ENCODE measurements at places on chromosomes 3 and 15.

DNA sequence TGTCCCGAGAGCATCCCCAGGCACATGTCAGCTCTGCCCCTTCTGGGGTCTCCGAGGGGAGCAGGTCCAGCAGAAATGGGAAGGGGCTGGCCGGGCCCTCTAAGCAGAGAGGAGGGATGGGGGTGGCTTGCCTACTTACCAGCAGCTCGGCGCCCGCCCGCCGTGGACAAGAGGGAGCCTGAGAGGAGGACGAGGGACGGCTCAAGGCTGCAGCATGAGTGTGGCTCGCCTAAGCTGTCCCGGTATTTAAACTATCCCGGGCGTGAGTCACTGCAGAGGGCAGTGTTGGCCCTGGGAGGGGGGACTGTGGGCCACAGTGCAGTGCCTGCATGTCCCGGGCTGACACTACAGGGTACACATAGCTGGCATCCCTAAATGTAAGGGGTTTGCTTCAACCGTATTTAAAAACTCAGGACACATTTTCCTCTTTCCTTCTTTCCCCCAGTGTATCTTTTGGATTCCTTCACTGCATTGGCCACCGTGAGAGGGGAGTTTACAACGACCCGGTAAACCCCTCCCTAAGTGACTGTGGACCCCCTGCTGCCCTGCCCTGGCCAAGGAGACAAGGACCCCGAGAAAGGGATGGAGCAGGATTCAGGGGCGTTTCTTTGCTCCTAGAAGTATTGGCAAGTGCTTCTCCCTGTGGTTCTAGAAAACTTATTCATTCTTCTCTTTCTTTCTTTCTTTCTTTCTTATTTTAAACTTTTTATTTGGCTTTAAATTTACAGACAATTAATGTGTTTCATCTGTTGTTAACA is at the start of gene LRRC15:
LRRC15 (minus strand) TSS at position 222 of the 758 bp plus-strand sequence. CDS start 8,700 bp downstream, outside the sequence.
- DNase-seq = peak; percentile 13

GRCh38 chr3:159964166-159964973 is 24.3 kb upstream of the IL12A start:
- no peak for DNase-seq

GRCh38 chr3:184441202-184441900 is 61.5 kb downstream of the CHRD start:
- DNase-seq = no peak

GRCh38 chr3:135629701-135630408 is 335.7 kb upstream of the PPP2R3A start:
- no peak for DNase-seq

DNA sequence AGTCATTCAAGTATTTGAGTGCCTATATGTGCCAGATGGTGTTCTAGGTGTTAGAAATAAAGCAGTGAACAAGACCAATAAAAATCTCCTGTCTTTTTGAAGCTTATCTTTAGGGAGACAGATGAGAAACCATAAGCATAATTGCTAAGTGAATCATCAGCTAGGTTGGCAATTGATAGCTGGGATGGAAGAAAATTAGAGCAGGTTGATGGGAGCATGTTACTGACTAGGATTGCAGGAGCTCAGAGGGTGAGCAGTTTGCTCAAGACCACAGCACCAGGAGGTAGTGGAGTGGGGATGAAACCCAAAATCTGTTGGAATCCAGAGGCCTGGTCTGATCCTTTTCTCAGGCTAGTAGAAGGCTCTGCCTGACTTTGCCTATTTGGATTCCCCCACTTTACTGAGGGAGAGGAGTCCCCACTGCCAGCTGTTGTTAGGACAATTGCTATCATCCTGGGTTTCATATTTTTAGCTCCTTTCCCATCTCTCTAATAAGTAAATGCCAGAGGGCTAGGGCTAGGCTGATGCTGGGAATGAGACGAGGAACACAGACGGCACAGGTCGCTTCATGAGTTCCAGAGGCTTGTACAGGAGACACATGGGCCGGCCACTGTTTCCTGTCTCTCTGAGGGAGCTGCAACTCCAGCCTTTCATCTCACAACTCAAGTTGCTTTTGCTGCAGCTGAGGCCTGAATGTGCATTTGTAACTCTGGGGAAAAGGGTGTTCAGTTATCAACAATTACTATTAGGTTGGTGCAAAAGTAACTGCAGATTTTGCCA is 102.9 kb downstream of the CACNA1D start:
- DNase-seq = no peak

Measured in CD4-positive, alpha-beta T cell treated with Interleukin-17A for 4 hours (primary cell).